COR-L47 (cell line): ENCODE measurements at places on chromosomes 12 and 14.

DNA sequence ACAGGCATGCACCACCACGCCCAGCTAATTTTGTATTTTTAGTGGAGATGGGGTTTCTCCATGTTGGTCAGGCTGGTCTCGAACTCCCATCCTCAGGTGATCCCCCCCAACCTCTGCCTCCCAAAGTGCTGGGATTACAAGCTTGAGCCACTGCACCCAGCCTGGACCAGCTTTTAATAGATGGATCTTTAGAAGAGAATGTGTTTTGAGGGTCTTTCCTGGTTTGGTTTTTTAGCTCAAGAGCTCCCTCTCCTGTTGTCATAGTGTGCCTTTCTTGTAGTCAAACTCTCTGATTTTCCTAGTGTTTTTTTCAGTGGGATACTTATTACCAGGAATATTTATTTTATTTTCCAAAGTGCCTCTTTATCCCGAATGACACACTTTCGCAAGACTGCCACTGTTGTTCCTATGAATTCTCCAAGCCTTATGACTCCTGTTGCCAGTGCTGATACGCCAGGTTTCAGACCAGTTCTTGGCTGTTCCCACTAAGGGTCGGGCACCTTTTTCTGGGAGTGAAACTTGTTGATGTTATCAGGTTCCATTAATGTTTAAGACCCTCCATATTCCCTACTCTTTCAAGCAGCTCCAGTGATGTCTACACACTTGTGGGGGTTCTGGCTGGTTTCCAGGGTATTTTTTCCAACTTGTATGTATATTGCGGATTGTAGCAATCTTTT lies 31.5 kb upstream of the LIMA1 start:
- DNase-seq = peak; percentile 7

DNA sequence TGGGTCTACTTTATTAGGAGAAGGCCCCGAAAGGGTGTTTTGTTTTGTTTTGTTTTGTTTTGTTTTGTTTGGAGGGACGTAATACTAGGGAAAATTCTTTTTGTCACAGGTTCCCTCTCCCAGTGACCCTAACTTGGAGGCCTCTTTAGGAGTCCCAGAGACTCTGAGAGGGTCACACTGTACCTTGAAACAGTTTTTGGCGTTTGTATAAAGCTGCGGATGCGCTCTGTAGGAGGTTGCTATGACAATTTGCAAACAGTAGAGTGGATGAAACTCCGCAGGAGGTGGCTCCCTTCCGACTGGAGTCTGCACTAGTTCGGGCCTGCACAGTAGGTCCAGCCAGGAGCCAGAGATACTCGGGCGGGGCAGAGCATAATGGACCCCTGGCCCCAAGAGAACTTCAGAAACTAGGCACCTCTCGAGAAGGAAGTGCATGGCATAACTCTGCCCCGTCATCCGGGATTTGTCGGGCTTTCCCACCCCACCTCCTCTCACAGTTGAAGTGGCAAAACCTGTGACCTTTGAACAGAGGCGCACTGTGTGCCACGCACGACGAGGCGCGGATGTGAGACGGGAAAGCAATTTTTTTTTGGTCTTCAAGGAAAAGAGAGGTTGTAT lies 1.3 kb upstream of the DYRK2 start:
- DNase-seq = peak; percentile 14

DNA sequence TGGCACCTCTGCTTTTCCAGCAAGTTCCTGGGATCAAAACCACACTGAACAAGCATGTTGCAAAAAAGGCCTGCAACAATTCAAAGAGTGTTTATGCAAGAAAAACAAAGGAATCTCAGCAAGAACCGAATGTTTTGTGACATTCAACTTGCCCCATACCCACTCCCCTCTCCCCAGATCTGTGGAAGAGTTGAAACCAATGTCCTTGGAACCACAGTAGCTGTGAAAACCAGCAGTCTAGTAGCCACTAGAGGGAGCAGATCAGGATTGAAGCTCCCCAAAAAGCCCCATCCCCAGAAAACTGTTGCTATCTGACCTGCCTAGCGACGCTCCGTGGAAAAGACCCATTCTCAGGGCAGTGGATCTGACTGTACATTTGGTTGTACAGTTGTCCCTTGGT lies 27.1 kb downstream of the PRKAB1 start:
- DNase-seq = no peak

DNA sequence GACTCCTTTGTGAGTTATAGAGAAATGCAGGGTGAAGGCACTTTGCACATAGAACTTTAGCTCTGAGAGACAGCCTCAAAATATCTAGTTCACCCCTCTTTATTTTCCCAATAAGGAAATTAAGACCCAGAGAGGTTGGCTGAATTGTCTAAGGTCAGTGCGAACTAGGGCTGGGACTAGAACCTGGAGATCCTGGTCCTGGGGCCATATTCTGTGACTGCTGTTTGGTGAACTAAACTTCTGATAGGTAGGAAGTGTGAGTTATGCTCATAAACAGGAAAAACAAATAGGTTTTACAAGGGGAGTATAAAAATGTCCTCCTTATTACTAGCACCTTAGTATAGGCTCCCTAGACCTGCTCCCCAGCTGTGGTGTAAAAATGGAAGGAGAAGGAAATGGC lies 53.9 kb downstream of the DAD1 start:
- DNase-seq = no peak

GRCh38 chr14:85115921-85116320 lies 414.0 kb upstream of the FLRT2 start:
- peak; percentile 3 for DNase-seq

DNA sequence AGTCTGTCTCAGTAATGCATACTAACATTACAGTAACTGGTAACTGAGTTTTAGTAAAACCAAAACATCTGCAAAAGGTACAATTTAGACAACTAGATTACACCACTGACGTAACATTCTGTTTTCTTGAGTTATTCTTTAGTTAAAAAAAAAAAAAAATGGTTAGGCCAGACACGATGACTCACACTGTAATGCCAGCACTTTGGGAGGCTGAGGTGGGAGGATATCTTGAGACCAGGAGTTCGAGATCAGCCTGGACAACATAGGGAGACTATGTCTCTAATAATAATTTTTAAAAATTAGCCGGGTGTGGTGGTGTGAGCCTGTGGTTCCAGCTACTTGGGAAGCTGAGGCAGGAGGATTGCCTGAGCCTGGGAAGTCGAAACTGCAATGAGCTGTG lies 34.1 kb downstream of the AP5M1 start:
- no peak for DNase-seq

DNA sequence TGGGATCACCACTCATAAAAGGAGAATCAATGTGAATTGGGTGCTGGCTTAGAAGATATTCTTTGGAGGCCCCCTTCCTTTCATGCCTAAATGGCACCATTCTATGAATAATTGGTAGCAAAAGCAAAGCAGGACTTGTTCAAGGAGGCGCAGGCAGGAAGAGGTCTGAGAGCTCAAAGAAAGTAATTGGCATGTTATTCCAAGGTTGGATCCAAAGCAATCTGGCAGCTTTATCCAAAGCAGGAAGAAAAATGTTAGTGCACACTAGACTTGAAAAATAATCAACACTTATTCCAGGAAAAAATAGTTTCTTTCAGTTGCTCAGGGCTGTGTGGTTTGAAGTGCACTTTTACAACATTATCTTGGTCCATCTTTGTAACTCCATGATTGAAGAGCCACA lies 326.4 kb downstream of the NUAK1 start:
- no peak for DNase-seq

DNA sequence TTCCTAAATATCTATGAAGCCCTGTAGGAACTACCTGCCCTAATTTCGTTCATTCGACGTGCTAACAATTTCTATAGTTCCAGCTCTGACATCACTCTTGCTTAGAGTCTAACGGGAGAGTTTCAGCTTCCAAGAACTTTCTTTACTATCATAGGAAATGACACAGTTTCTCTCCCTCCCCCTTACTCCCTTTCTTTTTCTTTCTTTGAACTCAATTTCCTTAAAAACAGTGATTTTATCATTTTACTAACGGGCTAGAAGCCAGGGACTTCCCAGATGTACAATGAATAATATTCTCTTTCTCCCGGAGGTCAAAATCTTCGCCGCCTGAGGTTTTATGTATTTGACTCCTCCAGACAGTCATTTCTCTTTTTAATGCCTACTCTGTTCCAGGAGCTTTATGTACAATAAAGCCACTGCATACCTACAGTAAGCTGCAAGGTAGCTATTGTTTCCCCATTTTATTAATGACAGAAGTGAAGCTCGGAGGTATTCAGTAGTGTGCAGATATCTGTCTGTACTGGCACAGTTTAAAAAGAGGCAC lies 15.7 kb downstream of the SMCO2 start:
- no peak for DNase-seq

GRCh38 chr12:102659200-102659911 lies 179.0 kb upstream of the IGF1 start:
- DNase-seq = peak; percentile 3

GRCh38 chr12:115504306-115505290 lies 772.9 kb downstream of the MED13L start:
- DNase-seq = no peak

- DNase-seq = no peak
Measured at GRCh38 chr12:108850854-108851573, 6.4 kb downstream of the SSH1 start.

DNA sequence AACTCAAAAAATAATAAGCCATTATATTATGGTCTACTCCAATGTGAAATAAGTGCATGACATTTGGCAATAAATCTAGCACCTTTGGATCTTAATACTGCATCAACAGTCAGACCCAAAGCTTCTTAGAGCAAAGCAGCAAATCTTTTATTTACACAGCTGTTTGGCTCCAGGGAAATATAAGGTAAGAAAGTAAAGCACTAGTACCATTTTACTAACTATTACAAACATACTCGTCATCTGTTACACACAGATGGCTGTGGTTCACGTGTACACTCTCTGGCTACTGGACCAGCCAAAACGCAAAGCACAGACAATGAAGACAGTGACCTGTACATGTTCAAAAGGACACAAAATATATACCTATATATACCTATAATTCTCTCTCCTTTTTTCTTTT lies 2.8 kb downstream of the FGD6 start:
- DNase-seq = no peak

DNA sequence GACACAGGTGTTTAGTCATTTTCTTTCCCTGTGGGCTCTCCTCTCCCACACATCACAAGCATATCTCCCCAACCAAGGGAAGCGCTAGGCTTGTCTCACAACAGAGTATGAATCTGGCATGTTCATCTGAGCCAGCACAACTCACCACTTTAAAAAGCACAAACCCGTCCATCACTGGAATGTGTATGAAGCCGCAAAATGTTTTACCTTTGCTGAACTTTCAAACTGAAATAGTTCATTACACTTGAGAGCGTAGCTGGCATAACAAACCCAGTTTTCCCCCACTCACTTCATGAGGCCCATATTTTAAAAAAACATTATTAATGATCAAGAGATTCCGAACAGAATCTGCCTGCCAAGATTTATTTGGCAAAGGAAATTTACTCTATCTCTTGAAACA lies 15.8 kb downstream of the NID2 start:
- DNase-seq = no peak

- peak; percentile 85 for DNase-seq
Measured at GRCh38 chr14:100440207-100440631, 117.1 kb downstream of the SLC25A47 start.

DNA sequence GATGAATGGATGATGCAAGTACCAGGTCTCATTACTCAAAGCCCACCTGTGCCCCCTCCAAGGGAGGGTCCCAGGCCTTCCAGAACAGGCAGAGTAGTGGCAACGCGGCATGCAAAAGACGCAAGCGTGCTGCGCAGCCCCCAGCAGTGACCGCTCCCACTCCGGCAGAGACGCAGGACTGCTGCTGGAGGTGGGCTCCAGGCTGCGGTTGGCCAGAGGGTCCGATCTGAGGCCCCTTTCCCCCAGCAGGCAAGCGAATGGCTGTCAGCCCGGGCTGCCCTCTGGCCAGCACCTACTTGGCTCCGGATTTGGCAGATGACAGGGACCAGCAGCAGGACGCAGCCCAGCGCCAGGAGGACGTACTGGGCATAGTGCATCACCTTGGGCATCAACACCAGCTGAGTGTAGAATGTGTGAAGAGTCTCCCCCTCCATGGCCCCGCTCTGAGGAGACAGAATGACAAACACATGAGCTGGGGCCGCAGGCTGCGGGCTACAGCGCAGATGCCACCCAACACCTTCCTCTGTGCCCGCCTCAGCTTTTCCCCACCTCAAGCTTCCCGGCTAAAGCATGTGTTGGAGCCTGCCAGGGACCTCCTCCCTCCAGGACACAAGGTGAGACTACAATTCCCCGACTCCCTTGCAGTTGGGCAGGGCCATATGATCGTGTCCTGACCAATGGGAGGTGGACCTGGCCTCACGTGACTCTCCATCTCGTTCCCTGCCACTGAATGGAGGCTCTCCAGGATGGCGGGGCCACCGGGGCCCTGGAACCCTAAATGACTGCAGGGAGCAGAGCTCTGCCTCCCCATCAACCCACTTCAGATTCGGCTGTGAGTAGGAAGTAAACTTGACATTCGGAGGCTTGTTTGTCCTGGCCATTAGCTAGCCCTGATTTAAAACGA lies 77.4 kb downstream of the SCARB1 start:
- peak; percentile 70 for DNase-seq

DNA sequence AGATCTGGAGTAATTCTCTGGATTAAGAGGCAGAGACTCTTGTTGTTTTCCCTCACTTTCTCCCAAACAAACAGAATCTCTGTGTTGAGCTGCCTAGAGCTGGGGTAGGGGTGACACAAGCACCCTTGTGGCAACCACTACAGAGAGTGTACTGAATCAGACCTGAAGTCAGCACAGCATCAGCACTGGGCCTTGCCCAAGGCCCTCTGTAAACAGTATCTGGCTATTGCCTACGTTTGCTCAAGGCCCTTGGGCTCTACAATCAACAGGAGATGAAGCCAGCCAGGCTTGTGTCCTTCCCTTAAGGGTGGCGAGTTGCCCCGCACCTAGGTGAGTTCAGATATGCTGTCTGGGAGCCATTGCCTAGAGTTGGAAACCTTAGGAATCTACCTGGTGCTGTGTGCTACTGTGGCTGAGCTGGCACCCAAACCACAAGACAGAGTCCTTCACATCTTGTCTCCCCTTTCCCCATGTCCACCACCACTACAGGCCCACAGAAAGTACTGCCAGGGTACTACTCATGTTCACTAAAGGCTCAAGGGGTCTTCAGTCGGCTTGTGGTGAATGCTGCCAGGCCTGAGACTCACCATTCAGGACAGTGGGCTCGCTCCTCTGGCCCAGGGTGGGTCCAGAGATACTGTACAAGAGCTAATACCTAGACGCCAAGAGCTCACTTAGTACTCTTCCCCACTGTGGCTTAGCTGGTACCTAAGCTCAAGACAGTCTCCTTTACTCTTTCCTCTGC lies 206.8 kb downstream of the SYNE2 start:
- no peak for DNase-seq

GRCh38 chr14:72717220-72717619 lies 176.7 kb downstream of the DPF3 start:
- no peak for DNase-seq
